GM23248 (cell line): ENCODE measurements at places on chromosomes 3 and 15. TPM values are rescaled to one million over a fixed set of nuclear protein-coding genes. Genes with fewer than 3 reads are reported as not detected.

Gene RAB27A
- 5.4 and 9.5 TPM in 2 replicates for total RNA-seq

DNA sequence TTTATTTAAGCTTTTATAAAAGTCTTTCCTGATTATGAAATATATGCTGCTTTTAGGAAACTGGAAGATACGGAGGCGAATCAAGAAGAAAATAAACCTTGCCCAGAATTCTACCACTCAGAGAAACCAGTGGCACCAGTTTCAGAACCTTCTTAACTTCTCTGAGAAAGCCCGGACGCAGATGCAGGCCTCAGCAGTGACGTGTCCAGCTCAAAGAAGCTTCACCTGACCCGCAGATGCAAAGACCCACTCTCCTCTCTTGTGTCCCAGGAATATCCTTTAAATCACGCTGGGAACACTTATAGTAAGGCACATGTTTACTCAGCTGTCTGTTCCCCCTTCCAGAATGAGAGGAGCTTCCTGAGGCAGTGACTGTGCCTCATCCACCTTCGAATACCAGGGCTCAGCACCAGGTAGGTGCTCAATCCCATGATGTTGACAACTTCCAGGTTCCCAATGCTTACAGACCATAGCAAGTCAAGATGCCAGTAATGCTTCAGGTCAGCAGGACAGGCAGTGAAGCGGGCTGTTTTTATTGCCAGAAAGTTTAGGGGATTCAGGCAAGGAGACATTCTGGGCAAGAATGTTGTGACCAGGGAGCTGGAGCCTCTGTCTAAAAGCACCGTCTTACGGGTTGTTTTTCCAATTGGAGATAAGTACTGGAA lies 39.9 kb upstream of the LDHAL6B start:
- H3K4me1 ChIP-seq, result peaks cover 54% of the 10 kb centered on the region
- H3K27ac ChIP-seq, result peak overlapping the region; percentile 51
- H3K4me3 ChIP-seq, result no peak overlapping the region
- H3K36me3 ChIP-seq, result peaks cover 40% of the 10 kb centered on the region; the same call in 1 of the 2 replicates
- H3K27me3 ChIP-seq, result no peaks in the 10 kb centered on the region
- no peak for DNase-seq

DNA sequence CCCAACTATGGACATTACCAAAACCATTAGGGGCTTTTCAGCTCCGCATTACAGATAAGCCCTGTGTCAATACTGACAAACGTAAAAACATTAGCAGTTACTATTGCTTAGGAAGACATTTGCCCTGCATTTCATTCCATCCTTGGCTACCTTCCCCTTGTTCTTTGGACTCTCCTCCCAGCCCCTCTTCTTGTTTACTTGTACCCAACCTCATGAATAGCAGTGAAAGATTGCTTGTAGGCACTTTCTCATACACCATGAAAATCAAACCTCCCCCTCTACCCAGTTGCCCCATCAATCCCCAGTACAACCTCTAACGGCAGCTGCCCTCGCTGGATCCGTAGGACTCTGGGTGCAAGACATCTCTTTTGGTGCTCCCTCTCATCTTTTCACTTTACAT lies 16.9 kb upstream of the FAM107A start:
- no peak overlapping the region for H3K27ac ChIP-seq
- no peaks in the 10 kb centered on the region for H3K36me3 ChIP-seq
- no peak overlapping the region for H3K4me3 ChIP-seq
- H3K4me1 ChIP-seq, result no peaks in the 10 kb centered on the region
- no peak for DNase-seq
- H3K27me3 ChIP-seq, result no peaks in the 10 kb centered on the region

- no peaks in the 10 kb centered on the region for H3K36me3 ChIP-seq
- H3K27me3 ChIP-seq, result peaks cover 86% of the 10 kb centered on the region
- 0 out of 2 replicates have a peak, but pooled peaks cover 5% of the 10 kb centered on the region for H3K4me1 ChIP-seq
- H3K27ac ChIP-seq, result no peak overlapping the region
- peak; percentile 42 for DNase-seq
Measured at GRCh38 chr3:169668072-169668956, 4.8 kb upstream of the MECOM start.

DNA sequence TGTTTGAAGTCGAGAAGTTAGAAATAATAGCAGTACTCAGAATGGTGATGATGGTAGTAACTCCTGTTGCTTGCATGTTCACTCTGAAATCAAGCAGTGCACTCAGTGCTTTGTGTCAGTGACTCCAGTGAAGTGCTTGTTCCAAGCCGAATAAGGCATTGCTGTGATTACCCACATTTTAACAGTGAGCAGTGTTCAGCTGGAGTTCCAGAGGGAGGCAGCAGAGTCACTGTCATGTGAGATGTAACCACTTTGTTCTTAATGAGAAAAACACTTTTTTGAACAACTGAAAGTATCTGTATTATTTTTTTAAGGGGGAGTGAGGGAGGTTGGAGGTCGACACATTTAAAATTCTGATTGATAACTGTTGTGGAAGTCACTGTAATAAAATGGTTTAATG lies 3.7 kb downstream of the MDFIC2 start:
- H3K27me3 ChIP-seq, result no peaks in the 10 kb centered on the region
- no peak overlapping the region for H3K4me3 ChIP-seq
- peak; percentile 14 for DNase-seq
- H3K36me3 ChIP-seq, result no peaks in the 10 kb centered on the region

DNA sequence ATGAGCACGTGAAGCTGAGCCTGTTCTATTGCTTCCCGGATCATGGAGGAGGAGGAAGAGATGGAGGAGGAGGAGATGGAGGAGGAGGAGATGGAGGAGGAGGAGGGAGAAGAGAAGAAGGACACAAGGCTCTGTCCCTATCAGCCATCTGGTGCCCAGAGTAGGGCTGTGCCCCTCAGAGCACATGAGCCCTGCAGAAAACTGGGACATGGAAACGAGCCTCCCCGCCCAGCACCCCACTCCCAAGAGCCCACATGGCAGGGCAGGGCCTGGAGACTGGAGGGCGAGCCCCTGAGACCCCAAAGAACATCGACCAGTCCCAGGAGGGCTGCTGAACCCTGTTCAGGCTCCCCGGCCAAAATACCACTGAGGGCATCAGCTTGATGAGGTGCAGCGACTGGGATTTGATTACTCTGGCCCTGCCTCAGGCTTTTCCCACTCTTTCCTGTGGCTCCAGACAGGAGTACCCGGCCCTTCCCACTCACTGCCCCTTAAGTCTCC lies 285.6 kb downstream of the UACA start:
- H3K27ac ChIP-seq, result no peak overlapping the region
- DNase-seq, result no peak
- H3K4me3 ChIP-seq, result no peak overlapping the region
- 0 out of 2 replicates have a peak, but pooled peaks cover 6% of the 10 kb centered on the region for H3K27me3 ChIP-seq
